Fibroblast of skin of left quadriceps (primary cell): ENCODE measurements at places on chromosomes 16 and 17.

- DNase-seq: no peak
These were observed 23.5 kb downstream of the ZZEF1 start for GRCh38 chr17:4119299-4119698.

GRCh38 chr16:89544113-89544512, 16.4 kb upstream of the RPL13 start:
- DNase-seq: no peak

DNA sequence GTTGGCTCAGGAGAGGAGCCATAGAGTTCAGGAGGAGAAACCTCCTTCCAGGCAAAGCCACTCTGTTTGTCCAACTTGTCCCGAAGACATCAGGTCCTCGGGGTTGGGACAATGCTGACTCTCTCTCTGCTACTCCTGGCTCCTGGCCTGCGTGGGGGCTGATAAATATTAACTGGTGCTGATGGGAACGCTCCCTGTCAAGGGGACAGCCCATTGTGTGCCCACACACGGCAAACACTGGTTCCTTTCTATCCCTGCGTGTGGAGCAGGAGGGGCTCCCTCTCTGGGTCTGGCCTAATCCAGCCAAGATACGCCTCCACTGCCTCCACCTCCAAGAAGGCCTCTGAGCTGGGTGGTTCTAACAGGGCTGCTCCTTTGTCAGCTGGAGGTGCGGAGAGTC, 4.4 kb downstream of the KIF19 start:
- no peak for DNase-seq

DNA sequence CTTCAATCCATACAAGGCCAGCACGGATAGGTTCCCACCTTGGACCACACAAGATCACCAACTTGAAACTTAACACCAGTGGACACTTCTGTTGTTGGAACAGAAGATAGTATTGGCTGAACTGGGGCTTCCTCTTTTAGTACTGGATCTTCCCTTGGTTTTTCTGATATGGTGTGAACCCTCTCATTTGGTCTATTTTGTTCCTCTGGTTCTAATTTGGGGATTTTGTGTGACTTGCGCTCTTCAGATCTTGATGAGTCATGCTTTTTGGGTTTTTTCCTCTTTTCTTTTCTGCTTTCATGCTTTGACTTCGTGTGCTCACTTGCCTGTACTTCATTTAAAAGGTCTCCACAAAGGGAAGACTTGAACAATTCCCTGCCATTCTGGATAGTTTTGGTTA, 39.0 kb downstream of the SOST start:
- DNase-seq: no peak

DNA sequence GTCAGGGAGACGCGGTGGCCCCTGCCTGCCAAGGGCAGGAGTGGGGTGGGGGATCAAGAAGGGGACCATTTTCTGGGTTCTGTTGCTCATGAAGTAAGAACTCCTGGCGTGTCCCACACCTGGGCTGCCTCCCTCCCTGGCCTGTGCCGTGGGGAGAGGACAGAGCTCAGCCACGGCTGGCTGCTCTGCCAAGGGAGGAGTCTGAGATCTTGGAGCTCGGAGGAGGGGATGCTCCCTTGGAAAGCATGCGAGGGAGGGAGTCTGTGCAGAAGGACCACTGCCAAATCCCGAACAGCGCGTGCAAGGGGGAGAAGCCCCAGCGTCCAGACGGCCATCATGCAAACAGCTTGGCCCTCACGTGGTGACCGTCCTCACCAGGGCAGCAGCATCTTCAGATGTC, 64.2 kb upstream of the ZNF469 start:
- no peak for DNase-seq

DNA sequence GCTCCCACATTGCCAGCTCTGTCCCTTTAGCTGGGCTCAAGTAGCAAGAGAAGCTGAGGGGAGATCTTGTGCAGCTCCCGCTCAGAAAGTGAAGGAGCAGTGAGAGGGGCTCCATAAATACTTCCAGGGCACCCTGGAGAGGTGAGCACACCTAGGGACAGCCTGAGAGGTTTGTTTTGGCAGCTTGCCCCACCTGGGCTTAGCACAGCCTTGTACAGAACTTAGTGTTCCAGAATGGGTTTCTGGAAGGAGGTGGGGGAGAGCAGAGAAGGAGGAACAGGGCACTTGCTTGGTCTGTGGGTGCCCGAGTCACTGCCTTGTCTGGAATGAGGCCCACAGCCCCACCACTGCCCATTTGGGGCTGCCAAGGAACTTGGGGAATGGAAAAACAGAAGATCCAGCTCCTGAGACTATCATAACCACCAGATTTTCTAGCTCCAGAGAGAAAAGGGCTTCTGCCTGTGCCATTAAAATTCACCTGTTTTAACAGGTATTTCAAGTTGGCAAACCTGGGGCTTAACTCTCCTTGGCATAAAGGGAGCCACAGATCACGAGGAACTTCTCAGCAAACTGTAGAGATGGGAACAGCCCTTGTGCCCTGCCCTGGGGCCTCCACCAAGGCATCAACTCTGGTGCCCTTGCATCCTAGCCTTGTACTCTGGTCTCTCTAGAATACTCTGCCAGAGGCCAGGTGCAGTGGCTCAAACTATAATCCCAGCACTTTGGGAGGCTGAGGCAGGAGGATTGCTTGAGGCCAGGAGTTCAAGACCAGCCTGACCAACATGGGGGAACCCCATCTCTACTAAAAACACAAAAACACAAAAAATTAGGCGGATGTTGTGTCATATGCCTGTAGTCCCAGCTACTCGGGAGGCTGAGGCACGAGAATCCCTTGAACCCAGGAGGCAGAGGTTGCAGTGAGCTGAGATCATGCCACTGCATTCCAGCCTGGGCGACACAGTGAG, 1.9 kb downstream of the PRR15L start:
- DNase-seq: no peak

DNA sequence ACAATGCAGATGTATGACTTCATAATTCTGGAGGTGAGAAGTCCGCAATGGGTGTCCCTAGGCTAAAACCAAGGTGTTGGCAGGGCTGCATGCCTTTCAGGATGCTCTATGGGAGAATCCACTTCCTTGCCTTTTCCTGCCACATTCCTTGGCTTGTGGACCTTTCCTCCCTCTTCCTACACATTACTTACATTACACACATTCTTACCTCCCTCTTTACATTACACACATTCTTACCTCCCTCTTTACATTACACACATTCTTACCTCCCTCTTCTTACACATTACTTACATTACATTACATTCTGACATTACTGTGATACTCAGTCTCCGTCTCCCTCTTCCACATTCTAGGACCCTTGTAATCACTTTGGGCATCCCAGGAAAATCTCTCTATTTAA, 14.2 kb upstream of the CDH5 start:
- no peak for DNase-seq

GRCh38 chr16:80503107-80503506, 37.7 kb upstream of the DYNLRB2 start:
- no peak for DNase-seq

- no peak for DNase-seq
These were observed 3.9 kb downstream of the SKAP1 start for GRCh38 chr17:48426019-48426665.

- DNase-seq: peak; percentile 31
These were observed 30.3 kb downstream of the ATPAF2 start for GRCh38 chr17:18008496-18009268.

GRCh38 chr16:30715750-30716445, 16.9 kb downstream of the SRCAP start:
- no peak for DNase-seq

GRCh38 chr17:40471846-40472732, 28.8 kb downstream of the IGFBP4 start:
- DNase-seq: no peak

- DNase-seq: no peak
These were observed 4.3 kb downstream of the GDE1 start for GRCh38 chr16:19517424-19518089.

GRCh38 chr16:68116256-68116867, 31.2 kb downstream of the NFATC3 start:
- DNase-seq: no peak

DNA sequence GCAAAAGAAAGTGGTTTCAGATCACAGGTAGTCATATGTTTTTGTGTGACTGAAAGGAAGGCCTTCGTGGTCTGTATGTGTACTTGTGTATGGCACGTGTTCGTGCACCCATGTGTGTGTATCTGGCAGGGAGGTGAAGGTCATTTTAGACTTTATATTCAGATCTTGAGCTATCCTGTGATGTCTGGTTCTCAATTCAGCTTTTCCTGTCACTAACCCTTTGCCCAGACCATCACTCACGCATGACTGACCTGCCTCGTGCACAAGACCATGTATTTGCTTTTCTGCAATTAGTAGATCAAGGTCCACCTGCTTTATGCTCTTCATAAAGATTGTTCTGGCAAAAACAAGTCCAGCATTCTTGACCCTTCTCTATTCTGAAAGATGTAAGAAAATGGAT, 139.7 kb upstream of the MAF start:
- no peak for DNase-seq

DNA sequence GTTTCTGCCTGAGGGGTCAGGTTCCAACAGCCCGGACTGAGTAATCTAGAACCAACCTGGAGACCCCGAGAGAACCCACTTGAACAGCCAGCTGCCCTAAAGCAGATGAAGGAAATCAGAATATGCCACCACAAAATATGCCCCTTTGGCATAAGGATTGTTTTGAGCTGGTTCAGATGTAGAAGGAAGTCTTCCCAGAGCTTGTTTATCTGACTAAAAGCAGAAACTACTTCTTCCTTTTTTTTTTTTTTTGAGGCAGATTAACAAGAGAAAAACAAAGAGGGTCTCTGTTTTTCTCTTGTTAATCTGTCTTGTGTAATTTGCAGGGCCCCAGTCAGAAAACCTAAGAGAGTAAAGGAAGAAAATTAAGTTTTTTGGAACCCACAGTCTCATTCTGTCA, 53.0 kb downstream of the PECAM1 start:
- no peak for DNase-seq

- DNase-seq: no peak
These were observed 65.8 kb upstream of the CHMP6 start for GRCh38 chr17:80925688-80926335.

DNA sequence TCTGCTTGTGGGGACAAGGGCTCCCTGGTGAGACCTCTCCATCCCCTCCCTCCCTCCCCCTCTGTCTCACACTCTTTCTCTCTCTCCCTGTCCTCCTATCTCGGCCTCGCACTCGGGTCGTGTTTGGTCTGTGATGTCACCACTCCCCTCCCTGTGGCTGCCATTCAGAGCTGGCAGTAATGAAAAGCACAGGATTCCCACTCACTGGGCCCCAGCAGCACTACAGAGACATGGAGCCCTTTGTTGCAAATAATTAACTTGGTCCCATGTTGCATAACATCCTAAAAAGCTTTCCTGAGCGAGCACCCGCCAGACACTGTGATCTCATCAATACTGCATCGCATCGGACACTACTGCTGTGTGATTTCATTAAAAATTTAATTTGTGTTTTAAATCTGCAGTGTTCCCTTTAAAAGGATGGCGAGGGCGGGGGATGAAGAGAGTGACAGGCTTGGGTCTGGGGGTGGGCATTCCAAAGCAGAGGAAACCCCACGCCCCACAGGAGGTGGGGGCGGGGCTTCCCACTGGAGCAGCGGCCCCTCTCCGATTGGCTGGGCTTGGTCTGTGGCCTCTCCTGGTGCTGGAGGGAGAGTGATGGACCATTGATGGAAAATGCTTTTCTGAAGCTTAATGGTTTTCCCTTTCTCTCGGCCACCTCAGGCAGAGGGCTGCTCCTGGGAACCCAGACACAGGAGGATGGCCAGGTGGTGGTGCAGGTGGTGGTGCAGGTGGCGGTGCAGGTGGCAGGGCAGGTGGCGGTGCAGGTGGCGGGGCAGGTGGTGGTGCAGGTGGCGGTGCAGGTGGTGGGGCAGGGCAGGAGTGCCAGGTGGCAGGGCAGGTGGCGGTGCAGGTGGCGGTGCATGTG, 15.3 kb upstream of the NPTX1 start:
- no peak for DNase-seq

DNA sequence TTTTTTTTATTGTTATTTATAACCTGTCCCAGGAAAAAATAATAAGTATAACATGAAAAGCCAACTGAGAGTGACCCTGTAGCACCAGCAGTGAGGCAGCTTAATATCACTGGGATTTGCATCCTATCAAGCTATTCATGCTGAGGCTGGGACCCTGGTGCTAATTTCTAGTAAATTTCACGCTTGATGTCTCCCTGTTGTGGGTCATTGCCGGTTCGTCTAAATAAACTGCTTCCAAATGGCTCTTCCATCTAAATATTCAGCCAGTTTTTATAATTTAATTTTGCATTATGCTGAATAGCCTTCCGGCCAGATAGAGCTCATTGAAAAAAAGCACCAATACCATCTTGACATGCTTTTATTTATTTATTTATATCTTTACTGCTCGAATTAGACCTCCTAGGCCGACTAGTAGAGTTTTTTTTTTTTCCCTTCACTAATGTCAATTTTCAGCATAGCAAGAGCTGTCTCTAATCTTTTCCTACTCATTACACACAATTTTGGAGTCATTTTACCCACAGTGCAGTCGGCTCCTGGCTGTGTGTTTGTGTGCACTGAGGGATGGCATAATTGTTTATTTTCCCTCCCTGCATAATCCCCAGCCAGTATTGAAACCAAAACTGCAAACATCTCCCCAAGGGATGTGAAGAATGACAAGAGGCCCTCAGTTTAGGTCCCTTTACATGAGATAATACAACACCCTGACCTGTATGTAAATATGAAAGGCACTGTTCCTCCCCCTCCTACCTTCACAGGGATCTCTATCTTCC, 168.8 kb downstream of the AATF start:
- DNase-seq: no peak

DNA sequence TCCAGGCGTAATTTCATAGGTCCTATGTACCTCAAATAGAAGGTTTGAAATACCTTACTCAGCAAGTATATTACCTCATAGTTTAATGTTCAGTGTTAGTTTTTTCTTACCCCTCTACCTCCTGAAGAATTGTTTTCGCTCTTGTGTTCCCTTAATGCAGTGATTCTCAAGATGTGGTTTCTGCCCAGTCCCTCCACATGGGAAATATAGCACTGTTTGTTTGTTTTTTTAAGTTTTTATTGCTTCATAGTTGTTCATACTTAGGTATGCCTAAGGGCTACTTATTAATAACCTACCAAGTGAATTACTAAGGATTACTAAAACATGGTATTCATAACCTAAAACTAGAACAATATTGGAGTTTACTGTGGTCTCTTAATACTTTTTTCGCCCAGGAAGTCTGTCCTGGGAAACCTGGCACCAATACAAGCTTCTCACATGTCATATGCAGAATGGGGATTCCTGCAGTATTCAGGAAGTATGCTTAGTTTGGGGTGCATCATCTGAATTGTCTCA, 5.0 kb downstream of the RSPRY1 start:
- DNase-seq: no peak

GRCh38 chr17:43342589-43342890, 56.3 kb upstream of the ARL4D start:
- DNase-seq: no peak

- DNase-seq: no peak
These were observed 8.4 kb downstream of the CCL16 start for GRCh38 chr17:35972945-35973332.

GRCh38 chr17:33229499-33229898, 63.6 kb downstream of the ASIC2 start:
- no peak for DNase-seq

GRCh38 chr17:82840431-82840831, 609 bp upstream of the ZNF750 start:
- no peak for DNase-seq

GRCh38 chr17:52035336-52035915, 123.1 kb downstream of the CA10 start:
- DNase-seq: no peak
